ENCODE measurements at places on chromosomes 1 and 21.
A peak's percentile ranks its signal among the peaks of the same experiment; 100 is the strongest.

- DNase-seq: no peak
Measured at GRCh38 chr21:33660406-33660805, 18.1 kb downstream of the ITSN1 start.

DNA sequence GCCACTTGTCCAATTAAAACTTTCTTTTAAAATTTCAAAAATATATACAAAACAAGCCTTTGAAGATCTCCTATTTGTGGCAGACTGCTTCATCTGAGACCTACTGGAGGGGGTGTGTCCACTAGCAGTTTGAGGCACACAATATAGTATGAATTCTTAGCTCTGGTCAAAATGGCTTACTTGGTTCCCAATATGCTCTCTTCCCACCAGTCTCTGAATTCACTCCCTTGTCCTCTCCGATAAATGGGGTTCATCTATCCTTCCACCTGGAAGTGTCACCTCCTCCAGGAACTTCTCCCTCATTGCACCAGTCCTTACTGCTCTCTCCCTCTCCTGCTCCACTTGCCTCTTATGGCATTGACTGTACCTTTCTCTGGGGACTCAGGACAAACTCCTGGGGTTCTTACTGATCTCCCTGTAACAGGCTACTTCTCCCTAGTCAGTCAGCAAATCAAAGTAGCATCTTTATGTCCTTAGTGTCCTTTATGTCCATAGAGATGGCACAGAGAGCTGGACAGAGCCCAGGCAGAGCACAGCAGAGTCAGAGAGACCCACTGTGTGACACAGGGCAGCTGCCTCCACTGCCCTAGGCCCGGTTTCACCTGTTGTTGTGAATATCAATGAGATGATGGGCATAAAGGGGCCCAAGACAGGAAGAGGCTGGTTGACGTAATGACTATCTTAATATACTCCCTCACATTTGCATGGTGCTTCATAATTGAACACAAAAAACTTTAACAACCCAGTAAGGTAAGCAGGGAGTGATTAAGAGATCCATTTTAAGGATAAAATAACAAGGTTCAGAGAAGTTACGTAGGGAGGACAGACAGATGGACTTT, 3.6 kb downstream of the ASAP3 start:
- no peak for DNase-seq

DNA sequence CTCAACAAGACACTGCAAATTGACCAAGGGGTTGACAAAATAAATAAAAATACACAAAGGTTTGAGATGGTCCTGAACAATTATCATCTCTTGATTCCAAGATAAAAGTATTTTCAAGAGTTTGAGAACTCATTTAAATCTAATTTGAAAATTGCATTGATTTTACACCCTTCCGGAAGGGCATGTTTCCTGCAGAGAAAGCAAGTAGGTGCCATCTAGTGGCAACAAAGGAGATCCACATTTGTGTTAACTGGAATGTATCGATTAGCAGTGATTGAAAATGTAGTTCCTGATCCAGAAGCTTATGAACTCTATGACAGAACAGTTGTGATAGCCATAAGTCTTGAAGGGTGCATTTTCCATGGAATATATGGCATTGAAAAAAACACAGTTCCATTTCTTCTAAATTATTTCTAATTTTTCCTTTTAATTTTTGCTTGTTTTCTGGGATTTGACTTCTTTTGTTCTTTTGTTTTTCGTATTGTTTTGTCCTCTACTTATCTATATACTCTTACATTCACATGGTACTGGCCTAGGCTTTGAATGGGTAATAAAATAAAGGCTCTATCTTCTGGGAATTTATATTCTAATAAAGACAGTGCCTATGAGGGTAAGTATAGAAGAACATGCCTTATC, 143.7 kb downstream of the DNM3 start:
- DNase-seq: peak; percentile 26

DNA sequence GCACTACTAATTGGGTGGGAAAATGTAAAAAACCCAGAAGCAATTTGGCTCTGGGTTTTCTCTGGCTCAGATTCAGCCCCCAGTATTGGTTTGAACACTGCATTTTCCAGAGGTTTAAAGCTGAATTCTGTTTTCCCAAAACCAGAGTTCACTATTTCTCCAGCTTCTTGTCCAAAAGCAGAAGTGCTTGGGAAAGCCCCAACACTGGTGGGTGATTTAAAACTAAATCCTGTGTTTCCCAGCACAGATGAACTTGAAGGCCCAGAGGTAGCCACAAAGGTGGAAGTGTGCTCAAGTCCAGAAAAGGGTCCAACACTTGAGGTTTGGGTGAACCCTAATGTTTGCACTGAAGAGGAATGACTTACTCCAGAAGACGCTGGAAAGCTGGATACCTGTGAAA, 678 bp downstream of the MCM3AP start:
- no peak for DNase-seq

DNA sequence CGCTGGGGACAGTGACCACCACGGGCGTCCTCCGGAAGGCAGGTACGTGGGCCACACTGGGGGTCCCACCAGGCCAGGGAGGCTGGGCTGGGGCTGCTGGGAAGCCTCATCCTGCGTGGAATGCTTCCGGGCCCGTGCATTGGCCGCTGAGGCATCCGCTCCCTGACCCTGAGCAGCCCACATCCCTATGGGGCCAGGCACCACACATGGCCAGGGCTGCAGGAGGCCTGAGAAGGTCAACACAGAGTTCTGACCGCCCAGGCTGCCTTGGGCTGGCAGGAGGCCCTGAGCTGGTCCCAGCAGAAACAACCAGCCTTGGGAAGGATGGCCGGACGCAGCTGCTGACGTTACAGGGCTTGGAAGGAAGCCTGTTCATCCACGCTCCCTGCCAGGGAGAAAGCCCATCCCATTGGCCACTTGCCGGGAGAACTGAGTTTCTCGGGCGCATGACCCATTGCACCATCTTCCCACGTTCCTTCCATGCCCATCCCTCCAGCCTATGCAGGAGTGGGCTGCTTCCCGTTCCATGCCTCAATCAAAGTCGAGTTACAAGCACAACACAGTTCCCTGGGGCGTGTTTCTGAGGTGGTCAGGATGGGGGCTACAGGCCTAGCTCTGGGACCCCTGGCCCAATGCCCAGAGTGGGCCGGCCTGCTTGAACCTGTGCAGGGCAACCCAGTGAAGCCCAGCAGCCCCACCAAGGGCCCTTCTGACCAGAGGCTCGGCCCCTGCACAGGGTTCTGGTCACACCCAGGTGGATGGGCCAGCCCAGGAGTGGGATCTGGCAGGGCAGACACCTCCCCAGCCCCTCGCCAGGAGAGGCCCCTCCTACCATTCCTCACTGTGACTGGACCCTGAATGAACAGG, 31.7 kb downstream of the TRIM11 start:
- no peak for DNase-seq

DNA sequence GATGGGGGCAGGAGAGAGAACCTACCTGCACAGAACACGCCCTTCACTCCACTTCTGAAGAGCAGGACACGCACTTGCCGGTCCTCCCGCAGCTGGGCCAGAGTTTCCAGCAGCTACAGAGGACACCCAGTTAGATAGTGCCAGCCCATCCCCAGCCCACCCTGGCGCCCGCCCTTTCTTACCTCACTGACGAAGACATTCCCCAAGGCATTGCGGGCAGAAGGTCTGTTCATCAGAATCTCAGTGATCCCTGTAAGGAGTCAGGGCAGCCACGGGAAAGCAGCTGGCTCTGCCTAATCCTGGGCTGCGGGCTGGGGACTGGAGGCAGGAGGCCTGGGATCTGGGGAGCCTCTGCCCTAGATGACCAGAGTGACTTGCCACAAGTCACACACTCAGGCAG, 10.0 kb downstream of the ECHDC2 start:
- DNase-seq: no peak

GRCh38 chr1:15275921-15276683, 29.1 kb downstream of the FHAD1 start:
- no peak for DNase-seq

- peak; percentile 40 for DNase-seq
Measured at GRCh38 chr21:34639882-34640788, 25.2 kb upstream of the RCAN1 start.

DNA sequence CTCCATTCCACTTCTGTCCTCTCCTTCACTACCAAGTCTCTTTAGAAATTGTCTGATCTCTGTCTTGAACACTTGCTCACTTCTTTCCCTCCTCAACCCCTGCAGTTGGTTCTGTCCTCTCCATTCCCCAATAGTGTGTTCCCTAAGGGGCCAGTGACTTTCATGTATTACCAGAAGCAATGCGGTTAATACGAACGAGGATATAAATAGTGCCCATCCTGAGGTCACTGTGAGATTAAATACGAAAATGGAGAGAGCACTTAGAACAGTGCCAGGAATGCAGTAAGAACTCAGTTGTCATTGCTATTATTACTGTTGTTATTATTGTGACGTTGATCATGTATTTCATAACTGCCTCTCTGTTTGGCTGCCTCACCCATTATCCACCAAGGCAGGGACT, 53.0 kb upstream of the ARTN start:
- no peak for DNase-seq

Measured in GM13977 (cell line).